ENCODE measurements at places on chromosomes 16 and 17. TPM values are rescaled to one million over a fixed set of nuclear protein-coding genes. Genes with fewer than 3 reads are reported as not detected.

Gene WFIKKN1
- total RNA-seq: 0.49 TPM

Gene TSNAXIP1
- total RNA-seq: 0.39 TPM

Gene SOX8
- 1.8 TPM for total RNA-seq

Gene RDM1
- total RNA-seq: 8.4 TPM

Gene CACNG5
- total RNA-seq: not detected

Gene TMIGD1
- total RNA-seq: not detected

Gene TSPAN10
- total RNA-seq: 1.1 TPM

Gene ACSM2A
- total RNA-seq: 0.79 TPM

GRCh38 chr16:81018496-81018895, 11.5 kb downstream of the CENPN start:
- no peak overlapping the region for H3K4me3 ChIP-seq
- no peaks in the 10 kb centered on the region for H3K27me3 ChIP-seq
- H3K27ac ChIP-seq: no peak overlapping the region
- H3K4me1 ChIP-seq: peaks cover 10% of the 10 kb centered on the region
- H3K36me3 ChIP-seq: peaks cover 43% of the 10 kb centered on the region

GRCh38 chr16:17166095-17166494, 304.7 kb downstream of the XYLT1 start:
- no peak for DNase-seq
- no peak overlapping the region for H3K27ac ChIP-seq
- H3K36me3 ChIP-seq: no peaks in the 10 kb centered on the region
- no peak overlapping the region for H3K4me3 ChIP-seq

DNA sequence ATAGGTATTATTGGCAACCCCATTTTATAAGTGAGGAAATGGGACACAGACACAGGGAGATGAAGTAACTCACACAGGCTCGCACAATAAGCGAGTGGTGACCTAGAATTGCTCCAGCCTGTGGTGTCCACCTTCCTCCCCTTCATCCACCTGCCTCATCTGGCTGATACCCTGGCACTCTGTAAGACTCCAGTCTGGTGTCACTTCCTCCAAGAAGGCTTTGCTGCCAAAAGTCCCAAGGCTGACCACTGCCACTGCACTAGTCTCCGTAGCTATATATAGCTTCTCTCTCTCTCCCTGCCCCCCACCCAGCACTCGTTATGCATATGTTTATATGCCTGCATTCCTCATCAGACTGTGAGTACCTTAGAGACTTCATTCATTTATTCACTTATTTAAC, 66.1 kb upstream of the SREBF1 start:
- H3K27ac ChIP-seq: no peak overlapping the region
- H3K4me1 ChIP-seq: no peaks in the 10 kb centered on the region
- DNase-seq: no peak
- H3K27me3 ChIP-seq: no peaks in the 10 kb centered on the region

GRCh38 chr17:34619687-34620217, 40.4 kb downstream of the TMEM132E start:
- no peak overlapping the region for H3K4me3 ChIP-seq
- H3K36me3 ChIP-seq: no peaks in the 10 kb centered on the region
- DNase-seq: no peak
- H3K27me3 ChIP-seq: peaks cover 36% of the 10 kb centered on the region

DNA sequence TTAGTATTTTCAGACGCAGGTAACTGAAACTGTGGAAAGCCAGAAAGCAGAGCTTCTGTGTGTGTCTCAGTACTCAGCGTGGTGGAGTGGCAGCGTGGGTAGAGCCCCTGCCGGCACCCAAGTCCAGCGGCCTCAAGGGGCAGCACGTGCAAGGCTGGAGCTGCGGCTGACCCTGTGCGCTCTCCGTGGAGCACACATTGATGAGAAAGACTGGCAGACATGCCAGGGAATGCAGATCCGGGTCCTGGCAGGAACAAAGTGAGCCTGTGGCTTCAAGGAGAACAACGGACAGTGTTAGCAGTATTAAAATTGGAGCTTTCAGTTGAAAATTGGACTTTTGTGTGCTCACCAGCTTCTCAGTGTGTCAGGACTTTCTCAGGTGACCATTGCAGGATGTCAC, 23.3 kb downstream of the ZC3H18 start:
- peak overlapping the region; percentile 48 for H3K27ac ChIP-seq
- H3K36me3 ChIP-seq: peaks cover 10% of the 10 kb centered on the region
- no peak overlapping the region for H3K4me3 ChIP-seq

GRCh38 chr16:79001156-79001967, 599.2 kb downstream of the MAF start:
- H3K4me1 ChIP-seq: no peaks in the 10 kb centered on the region
- no peak for DNase-seq
- H3K27me3 ChIP-seq: no peaks in the 10 kb centered on the region
- H3K36me3 ChIP-seq: no peaks in the 10 kb centered on the region
- no peak overlapping the region for H3K27ac ChIP-seq

DNA sequence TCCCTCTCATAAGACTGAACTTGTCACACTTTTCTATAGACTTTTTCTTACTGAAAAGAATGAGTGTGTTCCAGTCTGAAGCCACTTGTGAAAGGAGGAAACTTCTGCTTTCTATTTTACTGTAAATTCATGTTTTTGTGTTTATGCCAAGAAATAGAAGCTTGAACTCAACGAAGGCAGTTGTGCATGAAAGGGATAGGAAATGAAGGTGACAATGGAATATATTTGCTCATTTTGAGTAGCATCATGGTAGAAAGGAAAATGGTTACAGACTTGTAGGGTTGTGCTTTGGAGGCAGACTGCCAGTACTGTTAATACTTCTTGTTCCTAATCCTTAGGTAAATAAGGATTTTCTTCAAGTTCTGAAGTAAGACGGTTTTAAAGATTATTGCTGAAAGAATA, 8.1 kb downstream of the CLTC start:
- H3K27ac ChIP-seq: peak overlapping the region; percentile 88
- H3K4me3 ChIP-seq: no peak overlapping the region
- no peaks in the 10 kb centered on the region for H3K27me3 ChIP-seq
- H3K36me3 ChIP-seq: peaks cover 22% of the 10 kb centered on the region
- peaks cover 81% of the 10 kb centered on the region for H3K4me1 ChIP-seq

- no peak overlapping the region for H3K4me3 ChIP-seq
- H3K27me3 ChIP-seq: peaks cover 3% of the 10 kb centered on the region
Measured at GRCh38 chr17:7781429-7781828, 52.6 kb upstream of the KDM6B start.

DNA sequence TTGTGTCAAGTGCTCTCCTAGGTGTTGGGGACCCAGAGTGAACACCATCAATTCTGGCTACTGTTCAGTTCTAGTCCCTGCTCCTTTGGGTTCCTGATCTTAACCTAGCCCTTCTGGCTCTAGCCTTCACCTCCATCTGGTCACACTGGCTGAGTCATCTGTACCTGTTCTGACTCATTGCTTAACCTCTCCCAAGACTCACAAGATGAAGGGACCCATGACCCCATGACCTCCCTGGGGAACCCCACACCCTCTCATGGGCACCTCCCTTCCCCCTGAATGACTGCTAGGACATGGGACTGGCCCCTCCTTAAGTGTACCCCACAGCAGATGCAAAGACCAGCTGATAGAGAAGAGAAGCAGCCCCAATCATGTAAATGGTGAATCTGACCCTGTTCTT, 345.8 kb upstream of the CDH5 start:
- no peaks in the 10 kb centered on the region for H3K27me3 ChIP-seq
- H3K4me3 ChIP-seq: no peak overlapping the region
- no peaks in the 10 kb centered on the region for H3K4me1 ChIP-seq
- no peak for DNase-seq

GRCh38 chr17:17344507-17345293, 41.5 kb downstream of the NT5M start:
- H3K36me3 ChIP-seq: no peaks in the 10 kb centered on the region
- no peaks in the 10 kb centered on the region for H3K4me1 ChIP-seq
- no peak for DNase-seq

DNA sequence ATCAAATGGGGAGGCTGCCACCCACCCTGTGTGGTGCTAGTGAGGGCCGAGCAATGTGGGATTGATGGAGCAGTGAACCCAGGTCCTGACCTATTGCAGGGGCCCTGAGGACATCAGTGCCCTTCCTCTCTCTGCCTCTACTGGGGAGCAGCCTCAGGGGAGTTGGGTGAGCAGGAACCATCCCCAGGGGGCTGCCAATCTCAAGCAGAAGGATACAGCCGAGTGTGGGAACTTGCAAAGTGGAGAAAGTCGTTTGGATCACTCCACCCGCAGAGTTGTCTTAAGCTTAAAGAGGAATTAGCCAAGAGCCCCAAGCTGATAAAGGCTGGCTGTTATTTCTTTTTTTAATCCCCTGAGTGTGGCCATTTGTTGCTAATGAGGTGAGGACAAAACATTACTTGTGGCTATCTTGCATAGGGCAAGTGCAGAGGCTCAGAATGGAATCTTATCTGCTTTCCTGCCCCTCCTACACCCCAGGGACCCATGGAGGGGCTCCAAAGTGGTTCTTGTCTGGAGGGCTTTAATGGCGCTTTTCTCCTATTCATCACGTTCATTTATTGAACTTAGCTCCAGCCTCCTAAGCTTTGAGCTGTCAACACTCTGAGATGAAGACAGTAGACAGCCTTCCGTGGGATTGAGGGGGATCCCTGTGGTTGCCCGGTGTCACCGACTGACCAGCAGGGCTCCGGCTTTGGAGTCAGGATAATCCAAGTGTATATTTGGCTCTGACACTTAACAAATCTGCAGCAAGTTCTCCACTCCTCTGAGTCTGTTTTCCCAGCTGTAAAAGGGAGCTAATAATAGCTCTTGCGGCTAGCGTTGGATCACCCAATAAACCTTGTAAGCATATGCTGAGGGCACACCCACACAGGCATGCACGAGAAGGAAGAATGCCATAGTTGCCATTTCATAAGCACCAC, 45.1 kb downstream of the MYH11 start:
- no peak overlapping the region for H3K27ac ChIP-seq
- peaks cover 9% of the 10 kb centered on the region for H3K36me3 ChIP-seq
- H3K4me1 ChIP-seq: no peaks in the 10 kb centered on the region

DNA sequence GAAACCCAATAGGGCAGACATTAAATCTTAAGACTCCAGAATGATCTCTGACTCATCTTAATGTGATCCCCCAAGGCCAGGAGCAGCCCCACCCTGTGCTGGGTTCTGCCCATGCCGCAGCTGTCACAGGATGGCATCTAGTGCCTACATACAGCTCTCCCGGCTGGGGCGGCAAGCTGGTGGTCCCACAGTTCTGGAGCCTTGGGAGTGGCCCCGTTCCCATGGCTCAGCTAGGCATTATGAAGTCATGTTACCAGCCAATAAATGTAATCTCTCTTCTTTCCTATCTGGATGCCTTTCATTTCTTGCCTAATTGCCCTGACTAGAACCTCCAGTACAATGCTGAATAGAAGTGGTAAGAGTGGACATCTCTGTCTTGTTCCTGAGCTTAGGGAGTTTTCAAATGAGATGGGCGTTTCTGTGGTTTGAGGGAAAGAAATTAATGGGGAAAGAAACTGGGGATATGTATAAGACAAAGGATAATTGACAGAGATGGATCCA, 95.7 kb upstream of the DNAH17 start:
- H3K4me3 ChIP-seq: no peak overlapping the region
- no peaks in the 10 kb centered on the region for H3K27me3 ChIP-seq
- H3K27ac ChIP-seq: peak overlapping the region; percentile 27
- DNase-seq: no peak
- peaks cover 1% of the 10 kb centered on the region for H3K4me1 ChIP-seq
- no peaks in the 10 kb centered on the region for H3K36me3 ChIP-seq

DNA sequence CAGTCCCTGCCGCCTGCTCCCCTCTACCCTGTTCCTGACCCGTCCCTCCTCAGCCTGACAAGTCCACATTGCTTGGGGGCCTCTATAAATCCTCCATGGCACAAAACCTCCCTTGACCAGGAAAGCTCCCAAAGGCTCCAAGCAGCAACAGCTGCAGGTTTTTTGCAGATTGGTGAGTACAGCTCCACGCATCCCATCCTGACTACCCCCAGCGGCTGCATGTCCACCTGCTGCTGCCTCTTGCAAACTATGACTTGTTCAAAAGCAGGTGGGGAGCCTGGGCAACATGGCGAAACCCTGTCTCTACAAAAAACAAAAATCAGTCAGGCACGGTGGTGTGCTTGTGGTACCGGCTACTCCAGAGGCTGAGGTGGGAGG, 122.8 kb downstream of the ANKRD11 start:
- no peak for DNase-seq
- H3K27me3 ChIP-seq: no peaks in the 10 kb centered on the region
- H3K27ac ChIP-seq: peak overlapping the region; percentile 60
- peaks cover 88% of the 10 kb centered on the region for H3K4me1 ChIP-seq
- H3K4me3 ChIP-seq: no peak overlapping the region

DNA sequence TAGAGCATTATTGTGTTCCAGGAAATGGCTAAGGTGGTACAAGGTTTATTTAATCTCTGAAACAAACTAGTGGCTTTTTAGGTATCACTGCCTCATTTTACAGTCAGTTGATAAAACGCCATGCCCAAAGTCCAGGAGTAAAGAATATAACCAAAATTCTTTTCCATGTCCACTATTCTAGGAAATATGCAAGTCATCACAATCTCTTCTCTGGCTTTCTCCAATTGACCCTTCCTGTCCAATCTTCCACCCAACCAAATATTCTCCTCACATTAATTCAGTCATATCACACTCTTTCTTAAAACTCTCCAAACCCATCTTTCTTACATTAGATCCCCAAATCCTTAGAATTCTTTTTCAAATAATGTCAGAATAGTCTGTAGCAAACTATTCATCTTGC, 1110.0 kb upstream of the CDH8 start:
- H3K4me3 ChIP-seq: no peak overlapping the region
- no peaks in the 10 kb centered on the region for H3K4me1 ChIP-seq
- no peak overlapping the region for H3K27ac ChIP-seq
- H3K27me3 ChIP-seq: no peaks in the 10 kb centered on the region
- no peak for DNase-seq
- no peaks in the 10 kb centered on the region for H3K36me3 ChIP-seq

- H3K36me3 ChIP-seq: no peaks in the 10 kb centered on the region
- H3K27me3 ChIP-seq: no peaks in the 10 kb centered on the region
- no peak for DNase-seq
- H3K4me1 ChIP-seq: peaks cover 14% of the 10 kb centered on the region
Measured at GRCh38 chr16:87684711-87685404, 80.9 kb downstream of the KLHDC4 start.

GRCh38 chr16:87431926-87432325, 39.8 kb downstream of the MAP1LC3B start:
- no peak overlapping the region for H3K4me3 ChIP-seq
- no peaks in the 10 kb centered on the region for H3K27me3 ChIP-seq
- H3K36me3 ChIP-seq: no peaks in the 10 kb centered on the region
- no peak for DNase-seq
- H3K4me1 ChIP-seq: peaks cover 21% of the 10 kb centered on the region

- H3K27ac ChIP-seq: no peak overlapping the region
- H3K36me3 ChIP-seq: peaks cover 1% of the 10 kb centered on the region
- H3K4me1 ChIP-seq: peaks cover 7% of the 10 kb centered on the region
- no peak for DNase-seq
Measured at GRCh38 chr16:50305441-50306061, 39.2 kb downstream of the ADCY7 start.

GRCh38 chr16:14384745-14385144, 245.3 kb downstream of the PARN start:
- H3K27ac ChIP-seq: no peak overlapping the region
- no peaks in the 10 kb centered on the region for H3K4me1 ChIP-seq
- no peaks in the 10 kb centered on the region for H3K27me3 ChIP-seq
- DNase-seq: no peak

GRCh38 chr17:19939993-19940721, 37.5 kb downstream of the AKAP10 start:
- H3K27me3 ChIP-seq: no peaks in the 10 kb centered on the region
- H3K4me3 ChIP-seq: no peak overlapping the region
- H3K27ac ChIP-seq: peak overlapping the region; percentile 60
- peaks cover 18% of the 10 kb centered on the region for H3K4me1 ChIP-seq

GRCh38 chr17:20184977-20185619, 175.9 kb downstream of the SPECC1 start:
- no peak overlapping the region for H3K4me3 ChIP-seq
- no peak for DNase-seq
- H3K4me1 ChIP-seq: peaks cover 6% of the 10 kb centered on the region

- no peaks in the 10 kb centered on the region for H3K27me3 ChIP-seq
- no peak overlapping the region for H3K27ac ChIP-seq
- H3K4me3 ChIP-seq: no peak overlapping the region
- H3K4me1 ChIP-seq: no peaks in the 10 kb centered on the region
Measured at GRCh38 chr16:23245268-23245667, 56.8 kb upstream of the SCNN1B start.
